ENCODE measurements at places on chromosomes 12 and 14.

GRCh38 chr14:56131004-56131864 is 13.0 kb downstream of the PELI2 start:
- DNase-seq, result no peak

GRCh38 chr14:87278415-87278814 is 714.6 kb downstream of the GALC start:
- no peak for DNase-seq

GRCh38 chr14:92173668-92174067 is 51.9 kb downstream of the CPSF2 start:
- DNase-seq, result no peak

- DNase-seq, result peak; percentile 48
Measured at GRCh38 chr14:101665478-101666078, 95.9 kb upstream of the PPP2R5C start.

DNA sequence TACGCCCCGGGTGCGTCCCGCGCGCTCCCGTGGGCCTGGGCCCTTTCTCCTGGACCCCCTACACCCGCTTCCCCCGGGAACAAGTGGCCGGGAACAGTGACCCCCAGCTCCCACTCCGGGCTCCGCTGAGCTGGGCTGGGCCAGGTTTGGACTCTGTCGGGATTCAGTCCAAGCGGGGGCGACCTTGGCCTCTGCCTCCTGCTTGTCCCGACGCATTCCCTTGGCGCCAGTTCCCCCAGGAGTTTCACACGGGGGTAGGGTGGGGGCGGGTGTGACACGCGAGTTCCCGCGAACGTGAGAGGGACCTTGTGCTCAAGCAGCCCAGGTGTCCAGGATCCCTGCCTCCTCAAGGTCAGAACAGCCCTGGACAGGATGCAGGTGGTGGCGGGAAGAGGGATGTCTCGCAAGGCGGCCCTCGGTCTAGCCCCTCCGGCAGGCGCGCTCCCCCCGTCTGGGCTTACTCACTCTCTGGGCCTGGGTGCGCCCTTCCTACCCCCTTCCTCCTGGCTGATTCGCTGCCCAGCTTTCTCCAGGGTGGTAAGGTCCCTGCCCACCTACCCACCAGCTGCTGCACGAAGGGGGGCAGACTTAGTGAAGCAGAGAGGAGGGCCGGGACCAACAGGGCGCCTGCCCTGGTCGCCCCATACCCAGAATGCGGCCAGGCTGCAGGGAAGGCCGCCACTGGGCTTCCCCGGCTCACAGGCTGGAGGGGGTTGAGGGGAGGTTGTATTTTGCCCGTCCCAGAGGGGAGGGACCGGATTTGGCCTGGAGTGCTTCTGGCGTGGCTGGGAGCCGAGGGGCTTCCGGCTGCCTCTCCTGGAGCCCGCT is 862 bp downstream of the CRIP2 start:
- DNase-seq, result no peak

GRCh38 chr12:131445184-131445774 is 265.6 kb upstream of the SFSWAP start:
- no peak for DNase-seq

GRCh38 chr14:75983019-75983358 is 1.2 kb upstream of the TGFB3 start:
- no peak for DNase-seq

GRCh38 chr12:121765573-121765972 is 27.9 kb downstream of the RHOF start:
- no peak for DNase-seq

DNA sequence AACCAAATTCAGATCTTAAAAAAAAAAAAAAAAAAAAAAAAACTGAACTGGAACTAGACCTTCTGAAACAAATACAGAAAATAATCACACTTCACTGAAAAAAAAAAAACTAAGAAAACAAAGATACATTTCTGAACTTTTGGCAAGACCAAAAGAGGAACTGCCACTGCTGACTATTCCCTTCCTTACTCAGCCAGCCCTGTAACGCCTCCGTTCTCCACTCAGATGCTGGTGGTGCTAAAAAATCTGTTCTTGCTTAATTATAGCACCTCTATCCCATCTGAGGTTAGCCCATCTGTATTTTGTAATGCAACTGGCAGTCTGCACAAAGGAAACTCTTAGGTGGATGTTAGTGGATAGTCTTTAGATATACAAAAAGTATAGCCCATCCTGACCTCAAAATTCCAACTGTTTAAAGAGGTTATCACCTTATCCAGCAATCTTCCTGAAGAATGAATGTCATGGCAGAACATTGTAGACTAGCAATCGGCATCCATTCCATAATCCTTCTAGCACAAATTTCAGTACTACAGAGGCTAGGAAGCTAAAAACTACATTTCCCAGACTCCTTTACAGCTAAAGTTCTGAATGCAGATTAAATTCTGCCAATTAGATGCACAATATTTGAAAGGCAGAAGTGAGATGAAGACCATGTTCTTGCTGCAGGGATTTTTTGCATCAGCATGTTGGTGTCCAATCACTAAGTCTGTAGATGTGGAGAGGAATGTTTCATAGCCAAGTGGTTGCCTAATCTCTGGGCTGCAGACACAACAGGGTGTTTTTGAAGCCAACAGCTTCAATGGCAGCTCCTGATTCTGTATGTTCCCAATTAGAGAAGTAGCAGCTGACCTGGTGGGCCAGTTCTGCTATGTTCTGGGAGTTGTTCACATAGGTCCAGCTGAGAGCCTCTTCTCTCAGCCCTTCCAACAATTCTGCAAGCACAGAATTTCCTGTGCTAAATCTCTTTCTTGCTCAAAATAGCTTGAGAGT is 5.7 kb downstream of the MAP3K9 start:
- no peak for DNase-seq

DNA sequence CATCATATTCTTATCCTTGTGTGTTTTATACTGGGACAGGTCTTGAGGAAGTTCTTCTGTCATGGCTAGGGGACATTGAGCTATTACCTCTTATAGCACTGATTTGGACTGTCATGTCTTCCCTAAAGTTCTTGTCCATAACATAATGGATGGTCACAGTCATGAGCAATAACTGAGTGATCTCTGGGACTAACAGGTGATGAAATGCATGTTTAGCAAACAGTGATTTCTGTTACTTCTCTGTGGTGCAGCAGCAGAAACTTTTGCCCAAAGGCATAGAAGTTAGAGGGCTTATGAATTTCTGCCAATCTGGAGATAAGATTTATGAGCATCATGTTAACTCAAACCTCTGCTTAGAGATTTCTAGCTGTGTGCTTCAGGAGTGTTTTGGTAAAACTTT is 5.9 kb downstream of the ADIPOR2 start:
- DNase-seq, result no peak

DNA sequence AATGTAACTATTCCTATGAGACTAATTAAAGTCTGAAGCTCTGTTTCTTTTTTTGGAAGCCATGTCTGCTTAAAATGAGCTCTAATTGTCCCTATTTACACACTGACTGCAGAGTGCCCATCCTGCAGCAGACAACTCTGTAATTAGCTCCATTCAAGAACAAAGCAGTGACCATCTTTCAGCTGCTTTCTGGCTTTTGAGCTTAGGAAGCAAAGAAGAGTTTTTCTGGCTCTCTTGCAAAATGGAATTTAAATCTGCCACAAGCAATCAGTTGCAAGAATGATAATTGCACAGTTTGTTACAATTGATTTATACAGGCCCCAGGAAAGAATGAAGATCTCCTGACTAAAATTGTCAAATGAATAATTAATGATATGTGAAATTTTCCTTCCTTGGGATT is 83.4 kb downstream of the GAS2L3 start:
- DNase-seq, result no peak

DNA sequence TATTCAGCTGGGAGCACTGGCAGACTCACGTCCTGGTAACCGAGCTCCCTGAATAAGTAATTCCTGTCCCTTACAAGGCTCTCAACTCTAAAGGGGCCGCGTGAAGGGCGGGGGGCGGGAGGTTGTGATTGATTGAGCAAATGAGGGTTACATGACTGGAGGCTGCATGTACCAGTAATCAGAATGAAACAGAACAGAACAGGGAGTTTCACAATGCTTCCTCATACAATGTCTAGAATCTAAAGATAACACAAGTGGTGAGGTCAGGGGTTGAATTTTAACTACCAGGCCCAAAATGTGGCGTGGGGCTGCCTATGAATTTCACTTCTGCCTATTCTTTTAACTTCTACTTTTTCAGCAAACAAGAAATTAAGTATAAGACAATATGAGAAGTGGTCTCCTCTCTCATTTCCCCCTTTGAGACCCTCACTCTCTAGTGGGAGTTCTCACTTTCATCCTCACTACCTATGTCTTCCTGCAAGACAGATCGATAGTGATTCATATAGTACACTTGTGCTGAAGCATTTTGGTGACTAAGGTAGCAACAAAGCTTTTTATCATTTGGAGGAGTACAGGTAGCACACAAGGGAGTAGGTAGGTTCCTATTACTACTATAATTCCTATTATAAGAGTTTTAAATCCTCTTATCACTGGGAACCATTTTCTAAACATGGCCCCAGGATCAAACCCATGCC is 239.8 kb downstream of the KTN1 start:
- DNase-seq, result no peak

- no peak for DNase-seq
Measured at GRCh38 chr14:34436960-34437728, 24.9 kb downstream of the SPTSSA start.

DNA sequence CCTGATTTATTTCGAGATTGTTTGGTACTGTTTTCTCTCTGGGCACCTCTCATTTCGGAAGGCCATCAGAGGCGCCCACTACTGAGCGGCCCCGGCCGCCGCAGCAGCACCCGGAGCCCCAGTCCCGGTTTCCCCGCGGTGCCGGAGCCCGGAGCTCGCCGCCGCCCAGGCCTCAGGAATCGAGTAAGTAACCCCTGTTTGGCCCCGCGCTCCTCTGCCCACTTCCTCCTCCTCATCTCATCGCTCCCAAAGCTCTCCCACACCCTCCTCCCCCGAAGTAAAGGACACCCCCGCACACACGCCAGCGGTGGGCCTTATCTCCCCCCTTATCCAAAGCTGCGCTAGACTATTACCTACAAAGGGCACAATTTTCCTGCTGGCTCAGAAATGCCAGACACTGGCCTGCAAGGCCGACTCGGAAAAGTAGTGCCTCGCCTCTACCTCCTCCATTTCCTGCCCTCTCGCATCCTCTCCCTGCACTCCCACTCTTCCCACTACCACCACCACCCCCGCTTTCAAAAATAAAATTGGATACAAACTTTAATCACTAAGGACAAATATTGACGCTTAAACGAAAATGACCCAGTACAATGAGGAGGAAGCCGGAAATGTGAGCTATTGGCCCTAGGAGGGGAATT is 637 bp upstream of the FOXG1 start:
- no peak for DNase-seq

DNA sequence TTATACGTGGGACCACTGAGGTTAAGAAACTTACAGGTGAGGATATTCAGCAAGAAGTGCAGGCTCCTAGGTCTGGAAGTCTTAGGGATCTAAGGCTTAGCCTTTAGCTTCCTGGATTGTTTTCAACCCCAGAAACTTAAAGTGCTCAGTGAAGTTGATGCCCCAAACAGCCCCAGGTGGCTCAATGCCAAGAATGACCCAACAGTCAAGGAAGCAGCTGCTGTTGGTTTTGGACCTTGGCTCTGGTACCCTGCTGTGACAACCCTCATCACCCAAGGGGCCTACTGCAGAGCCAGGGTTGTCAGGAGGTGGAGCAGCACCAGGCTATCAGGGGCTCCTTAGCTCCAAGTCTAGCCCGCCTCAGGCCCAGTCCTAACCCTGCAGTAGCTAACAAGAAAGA is 36.8 kb downstream of the VDR start:
- no peak for DNase-seq

GRCh38 chr12:111756681-111757080 is 10.1 kb upstream of the ALDH2 start:
- DNase-seq, result no peak

DNA sequence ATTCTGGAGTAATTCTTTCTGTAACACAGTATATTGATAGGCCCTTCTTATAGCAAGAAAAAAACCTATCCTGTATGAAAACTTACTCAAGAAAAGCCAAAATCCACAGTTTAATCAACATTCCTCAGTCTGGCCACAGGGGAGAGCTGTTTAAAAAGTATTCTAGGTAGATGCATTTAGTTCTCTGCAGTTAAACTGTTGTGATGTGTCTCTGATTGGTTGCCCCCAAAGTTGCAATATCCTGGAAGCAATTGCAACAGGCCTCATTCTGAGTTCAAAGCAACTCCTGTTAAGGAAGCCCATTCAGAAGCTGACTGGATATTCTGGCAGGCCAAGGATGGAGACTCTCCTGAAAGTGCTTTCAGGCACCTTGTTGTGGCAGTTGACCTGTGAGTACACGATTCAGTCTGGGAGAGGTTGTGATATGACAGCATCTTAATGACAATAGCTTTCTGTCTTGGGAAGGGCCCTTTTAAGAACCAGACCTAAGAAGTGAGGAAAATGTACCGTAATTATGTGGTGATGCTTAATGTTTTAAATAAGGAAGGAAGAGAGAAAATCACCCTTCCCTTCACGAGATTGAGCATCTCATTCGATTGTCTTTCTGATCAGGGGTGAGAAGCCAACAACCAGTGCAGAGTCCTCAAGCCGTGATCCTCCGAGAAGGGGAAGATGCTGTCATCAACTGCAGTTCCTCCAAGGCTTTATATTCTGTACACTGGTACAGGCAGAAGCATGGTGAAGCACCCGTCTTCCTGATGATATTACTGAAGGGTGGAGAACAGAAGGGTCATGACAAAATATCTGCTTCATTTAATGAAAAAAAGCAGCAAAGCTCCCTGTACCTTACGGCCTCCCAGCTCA is 420.7 kb downstream of the DAD1 start:
- no peak for DNase-seq

- no peak for DNase-seq
Measured at GRCh38 chr12:51863363-51863932, 14.9 kb upstream of the FIGNL2 start.

GRCh38 chr12:56590237-56590830 is 39.8 kb downstream of the BAZ2A start:
- DNase-seq, result peak; percentile 51

GRCh38 chr14:22390195-22390594 is 198.8 kb downstream of the DAD1 start:
- no peak for DNase-seq

DNA sequence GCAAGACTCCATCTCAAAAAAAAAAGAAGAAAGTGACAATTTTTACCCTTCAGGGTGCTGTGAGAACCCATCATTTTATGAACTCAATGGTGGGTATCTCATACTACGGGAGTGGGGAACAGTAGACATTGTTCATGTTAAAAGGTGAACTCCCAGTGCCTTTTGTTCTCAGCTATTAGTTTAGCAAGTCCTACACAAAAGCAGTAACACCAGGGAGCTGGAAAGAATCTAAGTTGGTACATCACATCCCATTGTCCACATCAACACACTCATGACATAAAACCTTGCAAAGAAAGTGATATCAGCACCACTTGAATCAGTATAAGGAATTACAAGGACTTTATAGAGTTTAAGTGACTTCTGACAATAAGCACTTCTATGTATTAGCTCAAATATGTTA is 47.4 kb upstream of the ABCC9 start:
- DNase-seq, result no peak
